ENCODE measurements at places on chromosomes 1 and 21.

DNA sequence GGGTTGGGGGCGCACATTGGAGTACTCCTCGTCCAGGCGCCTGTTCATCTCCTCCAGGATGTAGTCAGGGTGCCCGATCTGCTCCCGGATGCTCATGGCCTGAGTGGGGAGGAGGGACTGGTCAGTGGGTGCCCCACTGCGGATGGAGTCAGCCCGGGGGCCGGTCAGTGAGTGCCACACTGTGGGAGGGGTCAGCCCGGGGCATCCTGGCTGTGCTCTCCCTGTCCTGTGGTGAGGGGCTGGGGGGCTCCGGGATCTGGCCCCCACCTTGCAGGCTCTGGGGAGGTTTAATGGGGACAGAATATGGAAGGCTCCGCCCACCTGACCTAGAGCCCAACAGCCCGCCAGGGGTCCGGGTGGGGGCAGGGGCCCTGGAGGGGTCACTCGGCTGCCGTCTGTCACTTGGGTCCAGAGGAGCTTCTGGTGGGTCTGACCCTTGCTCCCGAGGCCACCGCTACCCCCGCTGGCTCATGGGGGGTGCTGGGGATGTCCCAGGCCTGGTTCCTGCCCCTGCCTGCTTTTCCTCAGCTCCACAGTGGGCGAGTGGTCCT, 8.8 kb downstream of the PRXL2B start:
- no peak for DNase-seq

GRCh38 chr1:41615316-41615715, 130.8 kb upstream of the EDN2 start:
- DNase-seq: no peak

DNA sequence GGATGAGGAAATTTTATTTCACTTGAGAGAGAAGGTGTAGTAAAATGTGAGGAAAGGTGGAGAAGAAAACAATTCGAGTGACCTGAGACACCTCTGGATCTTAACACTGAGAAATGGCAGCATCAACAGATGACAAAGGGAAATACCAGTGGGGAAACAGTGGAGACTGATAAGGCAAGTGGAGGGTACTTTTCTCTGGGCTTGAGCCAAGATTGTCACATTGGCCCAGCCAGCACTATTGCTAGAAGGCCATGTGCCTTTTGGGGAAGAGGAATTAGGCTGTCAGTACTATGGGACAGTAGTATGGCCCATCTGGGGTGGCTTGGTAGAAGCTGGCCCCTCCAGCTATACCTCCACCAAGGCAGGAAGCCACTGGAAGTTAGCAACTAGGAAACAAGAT, 8.4 kb downstream of the SYPL2 start:
- no peak for DNase-seq

- DNase-seq: no peak
These were observed 4.4 kb upstream of the EFHD2 start for GRCh38 chr1:15405106-15405850.

DNA sequence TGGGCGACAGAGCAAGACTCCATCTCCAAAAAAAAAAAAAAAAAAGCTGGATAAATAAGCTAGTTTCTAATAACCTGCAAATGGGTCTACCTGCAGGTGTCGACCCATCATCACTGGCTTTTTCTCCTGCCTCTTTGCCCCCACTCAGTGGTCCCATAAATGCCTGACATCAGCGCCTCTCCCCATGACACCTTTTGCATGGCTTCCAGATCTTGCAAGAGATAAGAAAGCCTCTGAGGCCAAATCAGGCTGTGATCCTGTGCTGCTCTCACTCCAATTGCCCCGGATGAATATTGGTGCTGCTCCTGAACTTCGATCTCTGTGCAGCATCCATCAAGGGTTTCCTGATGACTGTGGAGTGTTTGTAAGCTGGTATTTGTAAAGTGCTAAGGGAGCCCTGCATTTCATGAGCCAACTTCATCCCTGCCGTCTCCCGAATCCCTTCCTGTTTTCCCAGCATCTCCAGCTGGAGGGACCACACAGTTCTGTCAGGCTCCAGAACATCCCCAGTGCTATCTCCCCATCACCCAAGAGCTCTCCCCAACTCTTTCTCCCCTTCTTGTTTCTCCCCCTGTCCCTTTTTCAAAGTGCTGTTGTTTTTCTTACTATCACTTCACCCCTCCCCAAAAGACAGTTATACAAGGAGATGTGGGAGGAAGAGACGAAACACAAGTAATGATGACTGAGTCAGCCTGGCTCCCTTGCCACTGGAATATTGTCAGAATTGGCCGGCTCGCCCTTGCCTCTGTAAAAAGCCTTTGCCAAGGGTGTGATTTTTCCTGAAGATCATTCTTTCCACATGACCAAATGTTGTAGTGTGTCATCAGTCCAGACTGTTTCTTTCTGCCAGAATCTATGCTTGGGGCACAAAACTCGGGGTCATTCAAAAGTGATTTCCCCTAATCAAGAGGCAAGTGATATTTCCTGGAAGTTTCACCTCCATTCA, 2.8 kb upstream of the EFHD2 start:
- DNase-seq: no peak

DNA sequence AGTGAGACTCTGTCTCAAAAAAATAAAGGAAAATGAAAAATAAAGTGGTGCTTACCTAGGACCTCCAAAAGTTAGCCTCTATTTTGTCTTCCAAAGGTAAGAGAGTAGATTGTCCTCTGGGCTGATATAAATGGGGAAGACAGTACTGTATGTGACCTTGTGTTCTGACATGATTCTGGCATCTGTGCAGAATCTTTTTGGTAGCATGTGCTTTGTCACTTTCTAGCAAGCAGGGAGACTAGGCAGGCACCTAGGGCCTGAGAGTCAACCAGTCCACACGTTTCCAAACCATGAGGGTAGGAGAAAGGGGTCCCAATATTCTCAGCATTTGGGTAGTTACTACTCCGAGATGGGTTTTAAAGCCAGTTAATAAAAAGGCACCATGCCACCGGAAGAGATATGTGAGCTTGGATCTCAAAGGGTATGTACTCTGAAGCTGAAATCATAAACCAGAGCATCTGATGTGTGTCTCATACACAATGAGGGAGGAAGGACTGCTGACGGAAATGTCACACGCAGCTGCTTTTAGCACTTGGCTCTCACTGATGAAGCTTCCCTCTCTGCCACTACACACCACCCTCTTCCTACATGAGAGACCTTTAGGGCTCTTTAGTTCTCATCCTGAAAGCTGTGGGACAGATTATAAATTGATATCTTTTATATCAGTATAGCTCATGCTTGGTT, 27.0 kb upstream of the SLC16A1 start:
- no peak for DNase-seq

- DNase-seq: no peak
These were observed 17.5 kb upstream of the TFF3 start for GRCh38 chr21:42332557-42333317.

- no peak for DNase-seq
These were observed 31.0 kb downstream of the CD53 start for GRCh38 chr1:110903853-110904500.

DNA sequence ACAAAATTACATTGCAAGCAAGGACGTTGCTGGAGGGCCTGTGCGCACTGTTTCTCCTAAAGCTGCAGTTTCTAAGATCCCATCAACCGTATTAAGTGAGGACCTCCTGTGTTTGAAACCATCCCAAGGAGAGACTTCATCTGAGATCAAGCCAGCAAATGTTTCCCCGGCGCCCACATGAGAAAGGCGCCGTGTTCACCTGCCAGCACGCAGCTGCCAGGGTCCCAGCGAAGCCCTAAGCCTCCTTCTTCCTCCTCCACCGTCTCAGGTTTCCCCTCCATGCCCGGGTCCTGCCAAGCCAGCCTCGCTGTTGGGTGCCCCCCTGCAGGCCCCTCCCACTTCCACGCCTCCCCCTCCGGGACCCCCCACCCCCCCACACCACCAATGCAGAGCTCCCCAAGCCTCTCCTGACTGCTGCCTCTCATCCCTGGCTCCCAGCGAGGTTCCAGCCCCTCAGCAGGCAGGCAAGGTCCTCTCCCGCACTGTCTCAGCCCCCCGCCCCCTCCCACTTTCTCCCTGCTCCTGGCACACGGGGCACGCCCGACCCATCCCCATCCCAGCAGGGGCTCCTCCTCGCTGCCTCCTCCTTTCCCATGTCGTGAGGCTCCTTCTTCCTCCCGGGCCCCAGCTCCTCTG, 8.6 kb upstream of the TFF1 start:
- DNase-seq: no peak

DNA sequence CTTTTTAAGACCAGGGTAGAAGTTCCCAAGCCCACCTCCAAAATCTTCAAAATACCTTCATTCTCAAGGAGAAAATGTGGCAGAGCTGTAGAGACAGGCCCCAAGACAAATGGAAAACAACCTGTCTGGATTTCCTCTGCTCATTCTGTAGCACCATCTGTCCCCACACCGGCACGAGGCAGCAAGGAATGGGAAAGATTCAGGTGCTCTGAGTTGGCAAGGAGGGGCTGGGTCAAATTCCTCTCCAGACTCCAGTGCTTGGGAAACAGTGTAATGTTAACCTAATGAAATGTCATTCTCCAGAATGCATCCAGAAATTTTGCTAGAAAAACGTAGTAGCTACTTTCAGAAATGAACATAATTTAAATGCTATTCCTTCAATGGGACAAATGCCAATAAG, 9.3 kb downstream of the PABPC4 start:
- DNase-seq: no peak

DNA sequence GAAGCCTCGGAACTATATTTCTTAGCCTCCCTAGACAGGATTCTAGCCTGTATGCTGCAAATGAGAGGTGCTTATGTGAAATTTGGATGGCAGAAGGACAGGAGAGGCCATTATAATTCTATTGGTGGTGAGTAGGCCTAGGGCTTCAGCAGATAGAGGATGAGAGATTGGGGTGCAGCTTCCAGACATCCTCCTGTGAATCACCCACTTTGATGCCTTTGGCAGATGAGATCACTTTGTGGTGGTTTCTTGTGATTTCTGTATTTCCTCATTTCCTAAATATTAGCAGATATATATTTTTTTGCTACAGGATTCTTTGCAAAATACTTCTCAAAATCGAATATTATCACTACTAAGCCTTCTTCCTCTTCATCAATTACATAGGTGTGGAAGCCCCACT, 37.3 kb downstream of the MFSD2A start:
- DNase-seq: no peak

- DNase-seq: no peak
These were observed 16.3 kb downstream of the PCP4L1 start for GRCh38 chr1:161274874-161275273.

- DNase-seq: no peak
These were observed 9.2 kb downstream of the CAP1 start for GRCh38 chr1:40049725-40050124.

DNA sequence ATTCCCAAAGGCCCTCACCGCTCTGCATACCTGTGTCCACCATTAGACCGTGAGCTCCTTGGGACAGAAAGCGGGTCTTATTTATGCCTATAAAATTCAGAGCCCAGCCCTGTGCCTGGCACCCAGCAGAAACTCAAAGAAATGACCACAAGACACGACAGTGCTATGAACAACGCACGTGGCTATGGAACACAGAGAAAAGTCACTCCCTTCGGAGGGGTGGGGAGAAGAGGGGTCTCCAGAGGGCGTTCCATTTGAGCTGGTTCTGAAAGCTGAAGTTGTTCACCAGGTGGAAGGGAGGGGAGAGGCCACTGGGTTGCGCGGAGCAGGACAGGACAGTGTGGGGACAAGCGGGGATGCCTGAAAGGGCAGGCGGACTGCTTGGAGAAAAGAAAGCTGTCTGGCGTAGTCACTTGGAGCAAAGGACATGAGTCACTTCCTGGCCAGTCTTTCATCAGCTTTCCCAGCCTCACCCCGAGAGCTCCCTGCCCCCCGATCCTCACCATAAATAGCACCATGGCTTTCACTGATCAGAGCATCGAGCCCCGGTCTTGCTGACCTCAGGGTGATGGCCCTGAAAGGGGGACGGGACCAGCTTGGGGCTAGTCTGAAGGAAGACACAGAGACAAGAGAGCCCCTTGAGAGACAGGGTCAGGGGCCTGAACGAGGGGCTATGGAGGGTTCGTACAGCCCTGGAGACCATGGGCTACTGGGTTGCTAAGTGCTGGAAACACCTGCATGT, 28.5 kb downstream of the ECE1 start:
- no peak for DNase-seq

DNA sequence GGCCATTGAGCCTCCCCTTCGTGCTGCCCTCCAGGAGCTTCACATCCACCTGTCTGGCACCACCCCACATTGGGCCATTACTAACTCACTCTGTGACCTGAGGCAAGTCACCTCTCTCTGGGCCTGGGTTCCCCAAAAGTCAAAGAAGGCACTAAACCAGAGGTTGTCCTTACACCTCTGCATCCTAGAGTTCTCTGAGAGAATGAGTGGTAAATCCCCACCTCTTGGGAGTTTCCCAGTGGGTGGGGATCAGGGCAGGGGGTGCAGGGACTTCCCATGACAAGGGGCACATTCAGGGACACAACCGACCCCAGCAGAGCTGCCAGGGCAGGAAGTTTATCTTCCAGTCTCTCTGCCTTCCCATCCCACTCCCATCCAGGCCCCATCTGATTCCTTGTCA, 99.7 kb downstream of the EPHB2 start:
- no peak for DNase-seq

GRCh38 chr1:224801844-224802490, 127.5 kb upstream of the DNAH14 start:
- DNase-seq: no peak
